ENCODE measurements at places on chromosomes 7 and 10.

- DNase-seq, result no peak
These were observed 44.9 kb downstream of the SP8 start for GRCh38 chr7:20741801-20742200.

- DNase-seq, result no peak
These were observed 285.6 kb upstream of the POM121L12 start for GRCh38 chr7:52749880-52750279.

DNA sequence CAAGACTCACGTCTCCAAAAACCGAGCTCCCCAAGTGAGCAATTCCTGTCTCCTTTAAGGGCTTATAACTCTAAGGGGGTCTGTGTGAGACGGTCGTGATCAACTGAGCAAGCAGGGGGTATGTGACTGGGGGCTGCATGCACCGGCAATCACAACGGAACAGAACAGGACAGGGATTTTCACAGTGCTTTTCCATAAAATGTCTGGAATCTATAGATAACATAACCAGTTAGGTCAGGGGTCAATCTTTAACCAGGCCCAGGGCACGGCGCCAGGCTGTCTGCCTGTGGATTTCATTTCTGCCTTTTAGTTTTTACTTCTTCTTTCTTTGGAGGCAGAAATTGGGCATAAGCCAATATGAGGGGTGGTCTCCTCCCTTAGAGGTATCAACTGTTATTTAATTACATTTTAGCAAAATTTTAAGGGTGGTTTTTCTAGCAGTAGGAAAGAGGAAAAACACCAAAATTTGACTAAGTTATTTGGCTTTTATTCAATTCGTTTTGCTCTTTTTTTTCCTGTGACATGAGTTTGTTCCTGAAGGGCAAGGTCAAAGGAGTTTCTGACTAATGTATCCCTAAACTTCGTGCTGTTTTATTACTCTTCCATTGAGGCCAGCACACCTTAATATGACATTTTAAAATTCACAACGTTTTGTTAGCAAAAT, 121.4 kb upstream of the SEC61G start:
- DNase-seq, result no peak

DNA sequence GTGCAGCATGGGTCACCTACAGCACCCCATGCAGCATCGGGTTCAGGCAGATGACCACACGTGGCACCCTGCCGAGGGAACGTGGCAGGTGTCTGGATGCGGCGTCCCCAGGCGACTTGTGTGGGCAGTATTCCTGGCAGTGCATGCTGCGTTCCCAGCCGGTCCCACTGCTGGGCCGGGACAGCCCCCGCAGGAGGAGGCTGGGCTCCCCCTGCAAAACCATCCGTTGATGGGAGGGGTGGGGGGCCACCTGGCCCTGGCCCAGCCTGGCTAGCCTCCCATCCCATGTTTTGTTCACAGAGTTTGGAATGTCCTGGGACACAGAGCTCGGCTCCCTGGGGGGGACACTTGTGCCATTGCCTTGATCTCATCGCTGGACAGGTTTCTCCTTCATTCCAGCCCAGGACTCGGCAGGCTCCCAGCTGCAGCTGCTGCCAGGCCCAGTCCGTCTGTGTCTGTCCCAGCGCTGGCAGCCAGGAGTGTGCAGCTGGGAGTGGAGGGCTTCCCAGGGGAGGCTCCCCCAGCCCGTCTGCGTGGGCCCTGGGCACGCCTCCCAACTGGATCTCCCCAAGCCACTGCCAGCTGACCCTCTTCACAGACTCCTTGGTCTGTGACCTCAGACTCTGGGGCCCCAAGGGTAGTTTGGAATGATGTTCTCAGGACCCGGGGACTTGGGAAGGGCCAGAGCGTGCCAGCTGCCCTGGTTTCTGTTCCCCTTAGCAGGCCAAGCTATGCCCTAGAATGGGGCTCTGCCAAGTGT, 32.6 kb downstream of the TMEM270 start:
- no peak for DNase-seq

DNA sequence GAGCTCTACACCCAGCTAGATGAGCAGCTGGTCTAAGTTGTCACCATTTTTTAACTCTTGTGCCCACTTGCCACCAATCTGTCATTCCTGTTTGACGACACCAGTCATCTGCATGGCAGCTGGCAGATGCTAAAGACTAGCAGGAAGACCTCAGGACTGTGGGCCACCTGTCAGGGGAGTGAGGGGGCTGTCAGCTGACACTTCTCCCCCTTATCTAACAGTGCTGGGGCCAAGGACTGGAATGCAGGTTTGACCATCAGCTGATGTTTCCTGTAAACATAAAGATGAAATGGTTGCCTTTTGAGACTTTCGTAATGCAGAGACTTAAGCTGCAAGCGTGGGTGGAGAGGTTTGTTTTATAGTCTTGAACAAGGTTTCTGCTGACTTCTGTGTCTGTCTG, 93.5 kb downstream of the WNT2 start:
- no peak for DNase-seq

- DNase-seq, result no peak
These were observed 496.1 kb downstream of the CCSER2 start for GRCh38 chr10:84824525-84824924.

DNA sequence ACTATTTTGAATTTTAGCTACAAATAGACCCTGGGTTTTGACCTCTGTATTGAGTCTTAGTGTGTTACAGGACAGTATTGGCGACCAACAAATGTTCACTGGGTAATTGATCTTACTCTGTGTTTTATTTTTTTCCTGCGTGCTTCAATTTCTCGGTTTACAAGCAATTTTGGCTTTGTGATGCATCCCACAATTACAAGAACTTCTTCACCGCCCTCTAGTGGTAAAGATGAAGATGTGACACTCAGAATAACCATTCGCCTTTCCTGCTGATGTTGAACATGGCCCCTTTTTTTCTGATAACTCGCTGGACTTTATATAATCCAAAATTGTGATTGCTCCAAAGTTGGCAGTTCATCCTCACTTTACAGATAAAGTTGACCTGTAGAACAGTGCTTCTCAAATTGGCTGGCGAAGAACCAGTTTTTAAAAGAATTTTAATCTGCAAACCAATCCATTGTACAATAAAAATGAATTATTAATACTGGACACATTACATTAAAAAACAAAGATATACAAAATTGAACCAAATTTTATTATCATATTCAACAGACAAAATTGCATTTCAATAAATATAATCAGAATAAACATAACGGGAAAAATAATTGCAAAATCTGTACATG, 20.2 kb upstream of the SMC3 start:
- DNase-seq, result peak; percentile 72

DNA sequence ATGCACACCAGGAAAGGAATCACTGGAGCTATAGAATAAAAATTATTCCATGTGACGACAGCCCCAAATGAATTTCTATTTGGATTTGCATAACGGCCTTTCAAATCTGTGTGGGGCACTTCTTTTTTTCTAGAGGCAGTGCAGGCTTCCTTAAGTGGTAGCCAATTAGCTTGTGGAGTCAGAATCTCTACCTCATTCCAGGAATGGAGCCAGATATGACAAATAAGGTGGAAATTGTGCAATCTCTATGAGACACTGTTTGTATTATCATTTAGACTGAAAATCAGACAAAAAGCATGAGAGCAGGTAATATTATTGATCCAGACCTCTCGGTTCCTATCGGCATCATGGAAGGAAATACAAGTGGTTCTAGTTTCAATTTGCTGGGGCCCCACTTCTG, 78.7 kb downstream of the BEND7 start:
- DNase-seq, result peak; percentile 10

GRCh38 chr7:193481-194251, 1.3 kb downstream of the FAM20C start:
- no peak for DNase-seq

All from fibroblast of skin of scalp (primary cell).